ENCODE measurements at places on chromosomes 7 and 10.
A peak's percentile ranks its signal among the peaks of the same experiment; 100 is the strongest.

DNA sequence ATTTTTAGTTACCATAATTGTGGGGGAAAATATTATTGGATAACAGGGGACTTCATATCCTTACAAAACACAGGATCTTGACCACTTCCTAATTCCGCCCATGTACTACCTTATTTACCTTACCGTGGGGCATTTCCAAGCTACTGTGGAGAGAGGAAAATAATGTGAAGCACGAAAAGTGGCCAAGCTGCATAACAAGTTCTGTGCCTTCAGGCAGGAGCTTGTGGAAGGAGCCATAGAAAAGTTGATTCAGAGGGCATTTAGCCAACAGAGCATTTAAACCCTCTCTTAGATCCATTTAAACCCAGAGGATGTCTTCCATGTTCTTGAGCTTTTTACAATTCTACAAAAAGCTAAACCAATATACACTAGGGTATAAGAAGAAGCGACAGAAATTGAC is 41.6 kb downstream of the DNAJB9 start:
- DNase-seq: no peak

- no peak for DNase-seq
Measured at GRCh38 chr7:17131060-17131345, 167.4 kb upstream of the AHR start.

DNA sequence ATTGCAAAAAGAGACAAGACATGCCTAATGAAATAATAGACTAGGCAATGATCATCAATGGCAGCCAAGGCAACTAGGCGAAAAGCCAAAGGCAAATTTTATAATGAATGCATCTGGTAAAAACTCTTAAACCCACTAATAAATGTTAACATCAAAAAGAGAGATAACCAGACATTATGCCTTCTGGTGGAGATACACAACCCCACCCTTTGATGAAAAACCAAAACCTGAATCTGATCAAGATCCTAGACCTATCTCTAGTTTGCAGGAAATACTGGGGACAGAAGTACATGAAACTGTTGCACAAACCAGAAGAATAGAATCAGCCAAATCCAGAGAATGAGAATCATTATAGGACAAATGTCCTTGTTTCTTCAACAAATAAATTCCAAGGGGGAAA is 22.0 kb upstream of the GSAP start:
- no peak for DNase-seq

- no peak for DNase-seq
Measured at GRCh38 chr7:116399819-116400218, 99.7 kb upstream of the CAV2 start.

GRCh38 chr10:110392868-110393740 is 88.4 kb upstream of the SMNDC1 start:
- DNase-seq: no peak

DNA sequence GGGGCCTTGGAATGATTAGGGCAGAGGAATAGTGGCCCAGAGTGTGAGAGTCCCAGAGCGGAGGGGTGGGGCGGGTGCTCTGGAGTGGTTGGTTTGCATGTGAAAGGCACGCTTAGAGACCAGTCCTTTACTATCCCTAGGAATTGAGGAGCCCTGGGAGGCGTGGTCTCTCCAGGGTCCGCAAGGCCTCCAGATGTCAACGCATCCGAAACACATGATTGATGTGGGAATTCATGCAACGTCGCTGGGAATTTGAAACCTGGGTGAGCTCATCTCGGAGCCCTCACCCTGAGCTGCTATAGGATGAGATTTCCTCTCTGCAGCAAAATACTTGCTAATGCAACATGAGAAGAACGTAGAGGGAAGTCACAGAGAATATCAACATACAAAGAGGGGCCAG is 51.2 kb downstream of the NPTX2 start:
- DNase-seq: no peak

- peak; percentile 71 for DNase-seq
Measured at GRCh38 chr10:78974617-78975317, 94.0 kb upstream of the ZMIZ1 start.

All from activated T-cell treated with anti-CD3 and anti-CD28 coated beads for 24 hours (primary cell).